ENCODE measurements at places on chromosomes 3 and 15.

DNA sequence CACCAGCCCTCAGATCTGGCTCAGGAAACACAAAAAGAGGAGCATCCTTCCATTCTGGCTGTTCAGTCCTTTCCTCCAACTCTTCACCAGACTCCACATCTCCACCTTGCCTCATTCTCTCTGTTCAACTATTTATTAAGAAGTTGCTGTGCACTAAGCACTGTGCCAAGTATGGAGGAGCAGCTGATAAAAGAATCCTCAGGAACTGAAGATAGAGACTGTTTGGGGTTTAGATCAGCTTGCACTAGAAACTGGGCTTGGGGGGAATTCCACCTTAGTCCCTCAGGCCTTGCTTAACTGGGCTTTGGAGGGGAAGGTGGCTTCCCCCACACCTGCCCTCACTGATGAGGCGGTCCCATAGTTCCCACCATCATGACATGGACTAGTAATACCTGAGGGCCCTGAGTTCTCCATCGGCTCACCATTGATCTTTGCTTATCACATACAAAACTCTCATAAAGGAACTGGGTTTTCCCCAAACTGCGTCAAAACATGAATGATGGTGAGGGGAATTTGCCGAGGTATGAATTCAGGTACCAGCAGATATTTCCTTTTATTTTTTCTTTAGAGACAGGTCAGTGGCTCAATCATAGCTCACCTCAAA lies 1.7 kb upstream of the CCR8 start:
- DNase-seq, result no peak

DNA sequence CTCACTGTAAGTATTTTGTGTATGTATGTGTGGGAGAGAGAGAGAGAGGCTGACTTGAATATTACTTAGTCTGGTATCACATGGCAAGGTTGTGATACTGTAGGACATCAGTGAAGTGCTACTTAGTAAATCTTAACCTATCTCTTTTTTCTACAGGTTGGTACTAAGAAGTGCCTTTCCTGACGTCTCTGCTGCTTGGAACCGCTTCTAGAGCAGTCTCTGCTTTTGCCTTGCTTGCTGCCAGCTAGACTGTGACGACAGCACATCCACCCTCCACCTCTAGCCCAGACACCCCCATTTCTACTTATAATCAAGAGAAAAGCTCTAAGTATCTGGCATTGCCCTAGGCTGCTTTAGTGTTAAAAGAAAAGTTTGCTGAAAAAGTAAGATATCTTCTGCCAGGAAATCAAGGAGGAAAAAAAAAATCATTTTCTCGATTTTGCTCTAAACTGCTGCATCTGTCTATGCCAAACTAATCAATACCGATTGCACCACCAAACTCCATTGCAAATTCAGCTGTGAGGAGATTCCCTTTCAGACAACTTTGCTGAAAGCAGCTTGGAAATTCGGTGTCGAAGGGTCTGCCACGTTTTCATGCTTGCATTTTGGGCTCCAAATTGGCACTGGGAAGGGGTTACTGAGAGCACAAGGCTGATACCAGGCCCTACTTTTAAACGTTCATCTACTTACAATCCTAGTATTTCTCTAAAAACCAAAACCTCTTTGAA lies 30.7 kb downstream of the MBNL1 start:
- DNase-seq, result no peak

DNA sequence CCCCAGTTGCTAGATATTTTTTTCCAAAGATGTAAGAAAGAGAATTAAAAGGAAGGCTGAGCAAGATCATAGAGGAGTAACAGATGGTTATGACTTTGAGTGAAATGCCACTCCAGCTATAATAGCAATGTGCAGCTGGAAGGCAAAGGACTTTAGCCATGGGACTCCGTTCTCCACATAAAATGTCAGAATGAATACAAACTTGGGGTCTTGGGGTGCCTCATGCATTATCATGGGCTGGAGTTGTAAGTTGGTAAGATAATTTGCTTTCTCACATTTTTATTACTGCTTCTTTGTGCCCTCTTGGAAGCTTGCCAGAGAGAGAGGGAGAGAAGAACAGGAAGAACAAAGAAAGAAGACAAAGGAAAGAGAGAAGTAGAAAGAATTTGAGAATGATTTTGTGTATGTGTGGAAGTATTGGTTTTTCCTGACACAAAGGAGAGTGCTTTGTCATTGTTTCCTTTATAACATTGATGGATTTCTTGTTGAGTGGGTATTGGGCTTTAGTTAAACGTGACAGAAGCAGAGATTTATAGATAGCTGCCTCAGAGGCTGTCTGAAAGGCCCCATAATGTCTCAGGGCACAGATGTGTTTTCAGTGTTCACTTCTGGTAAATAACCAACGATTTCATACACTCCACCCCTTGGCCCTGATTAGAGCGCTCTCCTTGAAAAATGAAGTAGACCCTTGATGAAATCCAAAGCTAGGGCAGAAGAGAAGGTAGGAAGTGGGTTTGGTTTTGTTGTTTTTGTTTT lies 715.3 kb downstream of the NR2F2 start:
- DNase-seq, result no peak

- DNase-seq, result no peak
Observed at GRCh38 chr3:109005443-109005842, 51.8 kb upstream of the GUCA1C start.

GRCh38 chr15:43134157-43134635 lies 810 bp downstream of the TMEM62 start:
- DNase-seq, result no peak

- no peak for DNase-seq
Observed at GRCh38 chr3:13263770-13264467, 156.2 kb downstream of the NUP210 start.

DNA sequence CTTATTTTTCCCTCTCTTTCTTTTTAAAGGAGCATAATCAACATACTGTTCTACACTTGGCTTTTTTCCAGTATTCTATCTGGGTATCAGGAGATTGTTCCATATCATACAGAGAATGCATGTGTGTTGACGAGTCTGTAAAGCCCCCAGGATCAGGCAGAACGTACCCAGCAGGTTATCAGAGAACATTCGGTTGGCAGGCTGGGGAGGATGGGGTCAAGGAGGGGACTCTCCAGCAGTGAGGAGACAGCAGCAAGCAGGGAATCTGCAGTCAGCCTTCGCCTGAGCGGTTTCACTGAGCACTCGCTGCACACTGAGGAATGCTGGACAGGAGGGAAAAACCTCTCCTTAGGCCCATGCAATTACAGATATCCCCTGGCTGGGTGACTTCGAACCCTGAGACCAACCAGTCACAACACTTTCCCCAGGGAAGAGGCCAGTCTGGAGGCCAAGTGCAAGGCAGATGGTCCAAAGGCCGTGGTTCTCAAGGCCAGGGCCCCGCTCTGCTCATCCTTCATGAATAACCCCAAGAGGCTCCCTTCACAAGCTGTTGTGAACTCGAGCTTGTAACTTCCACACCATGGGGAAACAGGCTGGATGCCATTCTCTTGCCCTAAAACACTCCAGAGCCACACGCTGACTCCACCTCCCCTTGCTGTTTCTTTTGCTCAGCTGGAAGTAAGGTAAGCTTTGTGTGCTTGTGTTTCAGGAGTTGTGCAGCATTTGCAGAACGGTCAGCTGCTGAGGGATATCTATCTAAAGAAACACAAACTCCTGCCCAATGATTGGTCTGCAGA lies 60.1 kb downstream of the PXYLP1 start:
- DNase-seq, result no peak

- DNase-seq, result no peak
Observed at GRCh38 chr3:30750967-30751366, 143.5 kb downstream of the GADL1 start.

GRCh38 chr3:117409256-117409655 lies 699.7 kb downstream of the TUSC7 start:
- DNase-seq, result no peak

GRCh38 chr3:192332386-192333291 lies 394.7 kb downstream of the FGF12 start:
- no peak for DNase-seq

- no peak for DNase-seq
Observed at GRCh38 chr3:8778475-8778874, 9.1 kb upstream of the OXTR start.

- DNase-seq, result no peak
Observed at GRCh38 chr3:53144862-53145712, 14.9 kb upstream of the RFT1 start.

- no peak for DNase-seq
Observed at GRCh38 chr3:130705501-130705900, 41.1 kb downstream of the PIK3R4 start.

DNA sequence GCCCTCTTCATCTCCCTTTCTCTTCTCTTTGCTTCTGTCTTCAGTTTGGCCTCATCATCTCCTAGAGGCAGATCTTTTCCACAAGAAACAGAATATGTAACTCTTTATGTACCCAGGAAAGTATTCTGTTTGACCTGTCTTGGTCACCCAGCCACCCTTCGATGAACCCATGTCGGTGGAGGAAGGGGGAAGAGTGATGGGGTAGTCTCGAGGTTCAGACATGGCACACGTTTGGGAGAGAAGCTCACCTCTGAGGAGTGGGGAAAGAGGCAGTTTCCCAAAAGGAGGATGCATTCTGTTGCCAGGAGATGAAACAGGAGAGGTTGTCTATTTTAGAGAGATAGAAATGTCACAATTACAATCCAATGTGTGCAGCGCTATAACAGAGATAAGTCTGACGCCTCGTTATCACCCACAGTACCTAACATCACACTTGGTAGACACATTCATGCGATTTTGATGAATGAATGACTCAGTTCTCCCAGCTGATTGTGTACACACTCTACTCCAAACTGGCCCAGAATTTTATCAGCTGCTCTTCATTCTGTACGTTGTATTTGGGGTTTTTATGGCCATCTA lies 722 bp upstream of the CCDC50 start:
- no peak for DNase-seq

DNA sequence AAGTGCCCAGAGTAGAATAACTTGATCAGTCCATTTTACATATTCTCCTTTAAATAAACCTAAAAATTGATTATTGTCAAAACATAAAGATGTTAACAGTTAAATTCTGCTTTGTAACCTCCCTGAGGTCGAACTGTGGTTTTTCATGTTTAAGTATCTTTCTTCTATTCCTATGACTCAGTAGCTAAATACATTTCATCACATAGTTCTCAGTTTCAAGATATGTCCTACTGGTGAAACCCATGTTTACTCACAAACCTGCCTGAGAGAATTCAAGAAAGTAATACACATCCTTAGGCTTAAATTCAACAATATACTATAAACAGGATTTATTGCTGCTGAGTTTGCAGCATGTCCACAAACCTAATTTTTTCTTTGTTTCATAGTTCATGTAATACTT lies 692.9 kb downstream of the ZPLD1 start:
- DNase-seq, result no peak

DNA sequence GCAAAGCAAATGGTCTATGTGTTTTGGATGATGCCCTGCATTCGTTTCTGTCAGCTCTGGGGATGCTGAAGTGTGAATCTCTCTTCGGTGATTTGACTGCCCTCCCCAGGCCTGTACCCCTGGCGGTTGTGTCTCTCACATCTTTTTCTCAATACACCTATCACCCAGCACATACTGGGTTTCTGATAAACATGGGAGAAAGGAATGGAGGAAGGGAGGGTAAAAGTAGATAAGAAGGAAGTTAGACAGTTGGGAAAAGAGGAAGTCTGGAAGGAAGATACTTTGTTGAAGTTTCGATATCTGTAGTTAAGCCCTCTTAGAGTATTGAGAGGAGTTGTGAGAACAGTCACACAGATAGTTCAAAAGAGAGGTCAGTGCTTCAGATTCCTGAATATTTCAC lies 35.8 kb upstream of the LRTM1 start:
- DNase-seq, result peak; percentile 64

DNA sequence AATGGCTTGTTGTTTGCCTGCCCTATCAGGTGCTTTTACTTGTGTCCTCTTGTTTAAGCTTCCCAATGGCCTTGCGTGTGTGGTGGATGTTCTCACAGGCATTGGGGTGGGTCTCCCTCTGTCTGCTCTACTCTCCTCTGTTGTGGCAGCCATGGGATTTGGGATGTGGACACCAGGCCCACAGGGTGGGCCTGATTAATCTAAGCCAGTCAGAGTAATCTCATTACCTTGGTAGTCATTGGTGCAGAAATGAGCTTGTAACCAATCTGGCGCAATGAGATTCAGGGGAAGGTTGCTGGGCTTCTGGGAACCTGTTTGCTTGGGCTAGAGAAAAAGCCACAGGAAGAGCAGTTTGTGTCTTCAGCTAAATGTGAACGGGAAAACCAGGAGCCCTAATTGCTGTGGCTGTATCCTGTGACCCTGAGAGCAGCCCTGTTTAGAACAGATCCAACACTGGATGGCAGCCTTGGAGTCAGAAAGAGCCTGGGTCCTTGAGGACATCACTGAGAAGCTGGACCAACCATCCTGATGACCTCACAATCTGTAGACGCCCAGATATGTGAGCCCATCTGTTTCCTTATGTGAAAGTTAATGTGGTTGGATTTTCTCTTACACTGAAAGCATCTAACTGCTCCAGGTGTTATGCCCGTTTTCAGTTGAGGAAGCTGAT lies 157.3 kb upstream of the UBE2E1 start:
- DNase-seq, result peak; percentile 40

GRCh38 chr3:140403079-140403478 lies 274.8 kb upstream of the TRIM42 start:
- peak; percentile 61 for DNase-seq

DNA sequence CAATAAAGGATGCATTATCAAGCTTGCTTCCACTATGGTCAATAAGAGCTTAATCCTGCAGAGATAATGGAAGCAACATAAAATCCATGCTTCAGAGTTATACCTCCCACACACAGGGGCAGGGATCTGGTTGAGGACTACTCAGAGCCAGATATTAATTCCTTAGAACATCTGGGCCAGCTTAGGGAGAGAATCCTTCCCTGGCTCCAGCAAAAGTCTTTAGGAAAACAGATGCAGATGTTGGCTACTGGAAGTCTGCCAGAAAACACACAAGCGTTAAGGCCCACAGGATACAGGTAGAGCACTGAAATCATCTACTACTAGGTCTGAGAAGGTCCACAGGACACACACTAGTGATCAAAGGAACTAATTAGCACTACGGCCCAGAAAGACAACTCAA lies 25.2 kb downstream of the TMEM202 start:
- no peak for DNase-seq

DNA sequence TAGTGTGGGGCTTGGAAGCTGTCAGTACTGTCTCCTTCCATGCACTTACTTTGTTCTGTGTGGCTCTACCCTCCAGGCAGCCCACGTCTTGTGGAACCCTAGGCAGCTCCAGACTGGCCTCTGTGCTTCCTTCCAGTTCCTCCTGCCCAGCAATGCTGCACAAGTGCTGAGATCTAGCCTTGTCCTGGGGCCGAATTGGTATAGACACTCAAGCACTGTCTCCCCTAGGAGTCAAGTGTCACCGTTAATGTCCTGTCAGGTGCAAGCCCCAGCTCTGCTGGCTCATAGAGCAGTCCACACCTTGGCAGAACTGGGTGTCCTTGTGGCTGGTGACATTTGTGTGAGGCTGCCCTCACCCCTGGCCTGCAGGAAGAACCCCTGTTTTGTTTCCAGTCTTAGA lies 130.1 kb downstream of the EEFSEC start:
- no peak for DNase-seq

GRCh38 chr3:158167737-158168557 lies 58.1 kb downstream of the RSRC1 start:
- peak; percentile 79 for DNase-seq

DNA sequence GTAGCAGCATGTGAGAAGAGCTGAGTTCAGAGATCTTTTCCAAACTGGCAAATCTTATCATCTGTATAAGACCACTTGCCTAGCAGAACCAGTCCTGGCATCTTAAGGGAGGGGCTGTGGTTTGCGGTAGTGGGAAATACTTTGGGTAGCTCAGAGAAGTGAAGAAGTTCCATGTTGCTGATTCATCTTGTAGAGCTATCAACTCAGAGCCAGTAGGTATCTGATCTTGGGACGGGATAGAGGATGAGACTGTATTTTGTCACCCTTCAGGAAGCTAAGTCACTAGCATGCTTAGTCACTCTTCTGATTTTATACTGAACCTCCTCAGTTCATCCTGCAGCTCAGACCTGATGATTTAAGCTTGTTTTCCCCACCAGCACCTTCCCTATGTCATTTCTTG lies 211.4 kb downstream of the NR1D2 start:
- no peak for DNase-seq

Measured in inflammatory macrophage (primary cell).